ENCODE measurements at places on chromosomes 7 and 10. TPM values are rescaled to one million over a fixed set of nuclear protein-coding genes. Genes with fewer than 3 reads are reported as not detected.

- DNase-seq: no peak
- H3K36me3 ChIP-seq: no peaks in the 10 kb centered on the region
- no peaks in the 10 kb centered on the region for H3K4me1 ChIP-seq
- no peaks in the 10 kb centered on the region for H3K27me3 ChIP-seq
- no peak overlapping the region for H3K4me3 ChIP-seq
Observed at GRCh38 chr7:82818171-82818570, 344.5 kb downstream of the PCLO start.

The SRGN gene
- total RNA-seq: 92.5 TPM

DNA sequence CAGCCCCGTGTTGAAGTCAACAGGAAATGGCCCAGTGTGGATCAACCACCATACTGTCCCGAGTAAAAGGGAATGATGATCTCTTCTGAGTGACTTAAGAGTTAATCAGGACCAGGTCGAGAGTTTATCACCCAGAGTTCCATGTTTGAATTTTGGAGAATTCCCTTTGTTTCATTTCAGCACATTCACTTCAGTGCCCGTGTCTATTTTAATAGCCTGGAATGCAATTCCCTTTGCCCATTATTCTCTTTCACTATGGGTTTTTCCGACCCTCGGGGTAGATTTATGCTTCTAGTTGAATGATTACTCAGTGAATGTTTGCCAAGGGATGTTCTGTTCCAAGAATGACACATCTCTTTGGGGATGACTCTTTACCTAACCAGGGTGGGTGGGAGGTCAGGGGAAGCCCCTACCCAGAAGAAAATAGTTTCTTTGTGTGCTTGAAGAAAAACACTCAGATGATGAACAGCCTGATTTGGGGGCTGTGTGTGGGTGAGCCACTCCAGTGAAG lies 594.9 kb downstream of the INHBA start:
- no peak overlapping the region for H3K4me3 ChIP-seq
- H3K4me1 ChIP-seq: no peaks in the 10 kb centered on the region
- no peaks in the 10 kb centered on the region for H3K27me3 ChIP-seq
- DNase-seq: no peak
- H3K27ac ChIP-seq: no peak overlapping the region

GRCh38 chr7:143479055-143479766 lies 1.5 kb downstream of the TAS2R41 start:
- H3K27me3 ChIP-seq: no peaks in the 10 kb centered on the region
- H3K36me3 ChIP-seq: no peaks in the 10 kb centered on the region

The HYAL4 gene
- not detected for total RNA-seq

DNA sequence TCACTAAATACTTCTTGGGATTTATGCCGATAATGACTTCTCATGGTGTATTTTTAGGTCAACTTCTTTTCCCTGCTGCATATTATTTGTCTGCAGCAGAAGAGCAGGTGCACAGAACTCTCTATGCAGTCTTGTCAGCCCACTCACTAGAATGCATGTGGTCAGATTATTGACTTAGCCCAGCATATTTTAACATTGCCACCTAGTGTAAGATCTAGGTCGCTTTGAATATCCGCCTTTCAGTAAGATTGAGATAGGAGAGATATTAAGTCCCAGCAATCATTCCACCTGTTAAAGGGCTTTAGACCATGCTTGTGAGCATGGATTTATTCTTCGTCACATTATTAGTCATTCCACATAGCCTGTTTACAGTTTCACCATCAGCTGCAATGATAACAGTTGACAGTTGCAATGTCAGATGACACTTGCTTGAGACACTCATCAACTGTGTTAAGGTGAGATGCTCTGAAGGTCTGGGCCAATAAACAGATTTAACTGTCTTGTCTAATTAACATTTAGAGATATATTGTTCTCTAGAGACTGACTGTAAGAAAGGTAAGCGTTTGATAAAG lies 491.7 kb downstream of the ARL4A start:
- H3K27ac ChIP-seq: no peak overlapping the region
- H3K4me3 ChIP-seq: no peak overlapping the region
- H3K36me3 ChIP-seq: no peaks in the 10 kb centered on the region
- H3K4me1 ChIP-seq: no peaks in the 10 kb centered on the region
- H3K27me3 ChIP-seq: no peaks in the 10 kb centered on the region
- no peak for DNase-seq

The ITIH5 gene
- 8.4 TPM for total RNA-seq

The CPA4 gene
- total RNA-seq: not detected

DNA sequence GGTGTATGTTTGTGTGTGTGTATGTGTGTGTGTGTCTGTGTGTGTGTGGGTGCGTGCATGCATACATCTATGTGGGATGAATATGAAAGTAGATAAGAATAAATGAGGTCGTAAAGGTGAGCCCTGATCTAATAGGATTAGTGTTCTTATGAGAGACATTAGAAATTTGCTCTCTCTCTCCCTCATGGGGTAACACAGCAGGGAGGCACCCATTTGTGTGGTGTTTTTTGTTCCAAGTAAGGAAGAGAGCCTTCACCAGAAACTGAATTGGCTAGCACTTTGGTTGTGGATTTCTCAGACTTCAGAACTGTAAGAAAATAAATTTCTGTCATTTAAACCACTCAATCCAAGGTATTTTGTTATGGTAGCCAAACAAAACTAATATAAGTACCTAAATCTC lies 353.7 kb upstream of the CHRM2 start:
- H3K36me3 ChIP-seq: no peaks in the 10 kb centered on the region
- no peak overlapping the region for H3K27ac ChIP-seq
- no peak overlapping the region for H3K4me3 ChIP-seq
- DNase-seq: no peak
- no peaks in the 10 kb centered on the region for H3K4me1 ChIP-seq

The SCIN gene
- 1.6 TPM for total RNA-seq

The SDHAF3 gene
- 10.3 TPM for total RNA-seq

GRCh38 chr7:3980300-3980643 lies 679.2 kb downstream of the SDK1 start:
- H3K4me1 ChIP-seq: no peaks in the 10 kb centered on the region
- H3K36me3 ChIP-seq: no peaks in the 10 kb centered on the region
- H3K27me3 ChIP-seq: no peaks in the 10 kb centered on the region

- H3K4me1 ChIP-seq: no peaks in the 10 kb centered on the region
- no peak for DNase-seq
- H3K4me3 ChIP-seq: no peak overlapping the region
- H3K36me3 ChIP-seq: no peaks in the 10 kb centered on the region
Observed at GRCh38 chr7:105672801-105673200, 91.5 kb upstream of the EFCAB10 start.

DNA sequence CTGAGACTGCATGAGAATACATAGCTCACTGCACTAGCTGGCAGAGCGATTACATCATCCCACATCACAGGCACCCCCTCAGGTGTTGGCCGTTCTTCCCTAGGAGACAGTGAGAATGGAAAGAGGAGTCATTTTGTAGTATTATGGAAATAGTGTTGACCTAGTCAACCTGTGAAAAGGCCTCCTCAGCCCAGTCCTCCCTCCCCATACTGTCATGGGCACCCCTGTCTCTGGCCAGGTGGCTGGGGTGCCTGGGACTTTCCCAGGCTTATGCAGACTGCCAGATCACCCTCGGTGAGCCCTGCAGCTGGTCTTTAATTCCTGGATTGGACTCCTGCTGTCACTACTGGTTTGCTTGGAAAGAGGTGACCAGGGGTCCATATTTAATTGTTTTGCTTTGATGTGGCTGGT lies 4.0 kb downstream of the INPP5A start:
- no peaks in the 10 kb centered on the region for H3K36me3 ChIP-seq
- no peaks in the 10 kb centered on the region for H3K4me1 ChIP-seq
- H3K4me3 ChIP-seq: no peak overlapping the region
- H3K27me3 ChIP-seq: no peaks in the 10 kb centered on the region
- DNase-seq: no peak
- H3K27ac ChIP-seq: no peak overlapping the region

The CAV2 gene
- total RNA-seq: 83.8 TPM

GRCh38 chr10:80861882-80862281 lies 324.2 kb downstream of the SH2D4B start:
- no peaks in the 10 kb centered on the region for H3K27me3 ChIP-seq

The OR9A2 gene
- total RNA-seq: 1.0 TPM

The OR2A5 gene
- not detected for total RNA-seq

The GUSB gene
- 8.2 TPM for total RNA-seq

The MMD2 gene
- not detected for total RNA-seq

DNA sequence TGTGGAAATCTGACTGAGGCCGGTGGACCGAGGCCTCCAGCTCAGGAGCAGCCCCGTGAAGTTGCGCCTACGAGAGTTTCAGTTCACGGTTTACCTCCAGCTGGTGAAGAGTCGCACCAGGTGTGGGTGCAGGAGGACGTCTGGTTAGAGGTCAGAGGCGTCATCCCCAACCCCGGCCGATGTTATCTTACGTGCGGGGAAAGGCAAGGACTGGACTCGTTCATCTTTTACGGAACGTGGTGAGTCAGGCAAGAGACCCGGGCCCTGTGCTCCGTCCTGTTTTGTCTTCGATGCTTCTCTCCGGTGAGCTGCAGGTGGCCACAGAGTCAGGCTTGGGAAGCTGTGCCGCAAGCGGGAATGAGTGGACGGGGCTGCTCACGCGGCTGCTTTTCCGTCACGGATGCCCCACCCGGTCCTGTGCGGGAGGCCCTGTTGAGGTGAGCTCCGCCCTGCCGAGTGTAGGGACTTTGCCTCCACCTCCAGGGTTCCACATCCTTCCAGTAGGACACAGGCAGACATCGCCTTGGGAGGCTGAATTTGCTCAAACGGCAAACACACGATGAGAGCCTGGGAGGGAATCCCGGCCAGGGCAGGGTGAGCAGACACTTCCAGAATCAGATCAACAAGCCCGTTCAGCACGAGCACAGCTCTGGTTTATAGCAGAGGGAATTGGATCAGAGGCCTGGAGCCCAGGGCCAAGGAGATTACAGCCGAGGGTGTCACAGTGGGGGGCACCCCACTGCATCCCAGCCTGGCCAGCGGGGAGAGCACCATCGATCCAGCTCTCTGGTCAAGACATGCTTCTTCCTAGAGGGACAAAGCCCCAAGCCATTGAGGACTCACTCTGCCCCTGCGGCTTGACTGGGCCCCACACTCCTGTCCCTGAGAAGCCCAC lies 50.1 kb upstream of the INPP5A start:
- no peaks in the 10 kb centered on the region for H3K27me3 ChIP-seq
- no peak overlapping the region for H3K4me3 ChIP-seq
- no peak overlapping the region for H3K27ac ChIP-seq
- no peaks in the 10 kb centered on the region for H3K4me1 ChIP-seq

- no peaks in the 10 kb centered on the region for H3K36me3 ChIP-seq
- H3K4me3 ChIP-seq: no peak overlapping the region
- H3K27ac ChIP-seq: no peak overlapping the region
- H3K4me1 ChIP-seq: no peaks in the 10 kb centered on the region
Observed at GRCh38 chr7:101650579-101651081, 21.5 kb upstream of the MYL10 start.

DNA sequence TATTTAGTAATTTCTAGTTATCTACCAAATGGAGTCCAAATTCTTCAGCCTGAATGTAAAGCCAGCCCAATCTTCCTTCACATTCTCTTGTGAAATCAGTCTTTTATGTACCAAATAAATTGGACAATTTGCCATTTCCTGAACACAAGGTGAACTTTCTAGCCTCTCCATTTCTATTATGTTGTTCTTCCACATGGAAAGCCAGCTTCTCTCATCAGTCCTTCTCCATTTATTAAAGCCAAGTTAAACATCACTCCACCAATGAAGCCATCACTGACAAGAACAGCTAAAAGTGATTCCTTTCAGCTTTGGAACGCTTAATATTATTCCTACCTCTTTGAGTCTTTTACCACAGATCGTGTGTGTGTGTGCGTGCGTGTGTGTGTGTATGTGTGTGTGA lies 88.4 kb downstream of the VPS41 start:
- no peak overlapping the region for H3K4me3 ChIP-seq
- no peak overlapping the region for H3K27ac ChIP-seq
- no peak for DNase-seq
- no peaks in the 10 kb centered on the region for H3K27me3 ChIP-seq
- H3K36me3 ChIP-seq: no peaks in the 10 kb centered on the region

DNA sequence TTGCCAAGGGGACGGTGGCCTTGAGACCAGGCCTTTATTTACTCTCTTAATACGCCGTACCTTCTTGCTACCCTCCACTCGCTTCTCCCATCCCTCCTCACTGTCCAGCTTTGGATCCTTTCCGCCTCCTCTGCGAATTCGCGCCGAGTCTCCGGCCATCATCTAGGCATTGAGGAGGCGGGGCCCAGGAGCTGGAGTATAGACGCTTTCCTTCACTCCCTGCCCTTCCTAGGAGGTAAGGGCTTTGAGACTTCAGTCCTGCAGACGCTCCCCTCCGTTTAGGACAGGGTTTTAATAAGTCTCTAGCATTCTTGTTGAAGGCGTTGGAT lies 538 bp downstream of the TFAM start:
- H3K36me3 ChIP-seq: no peaks in the 10 kb centered on the region
- H3K27me3 ChIP-seq: no peaks in the 10 kb centered on the region

DNA sequence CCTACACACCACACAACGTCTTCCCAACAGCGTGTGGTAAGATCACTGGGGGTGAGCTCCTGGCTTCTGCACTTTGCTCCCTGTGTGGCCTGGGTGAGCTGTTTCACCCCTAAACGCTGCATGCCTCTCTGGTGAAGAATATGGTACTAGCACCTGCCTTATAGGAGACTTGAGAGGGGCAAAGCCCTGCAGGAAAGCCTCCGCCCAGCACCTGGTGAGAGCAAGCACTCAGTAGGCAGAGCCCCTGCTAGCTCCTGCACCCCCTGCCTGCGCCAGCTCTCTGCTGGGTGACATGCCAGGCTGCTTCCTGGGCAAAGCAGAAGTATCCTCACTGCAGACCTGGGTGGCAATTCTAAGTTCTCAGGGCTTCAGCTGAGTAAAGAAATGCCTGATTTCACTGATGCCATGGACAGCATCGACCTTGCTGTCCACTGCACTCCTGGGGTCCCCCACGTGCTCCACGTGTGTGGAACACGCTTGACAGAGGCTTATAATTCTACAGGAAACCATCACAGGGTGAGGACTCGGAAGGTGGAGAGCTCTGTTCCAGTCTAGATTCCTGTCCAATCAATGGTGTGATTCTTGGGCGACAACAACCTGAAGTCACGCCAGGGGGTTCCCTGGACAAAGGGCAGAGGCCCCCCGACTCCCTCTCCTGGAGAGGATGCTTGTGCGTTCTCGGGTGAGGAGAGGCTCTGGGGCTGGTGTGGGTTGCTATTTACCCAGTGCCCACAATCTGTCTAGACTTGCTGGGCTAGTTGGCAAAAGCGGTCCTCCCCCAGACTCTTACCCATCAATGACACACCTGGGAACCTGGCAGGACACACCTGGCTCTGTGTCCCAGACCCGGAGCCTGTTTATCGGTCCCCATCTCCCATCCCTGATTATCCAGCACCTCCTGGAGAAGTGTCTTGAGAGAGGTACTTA lies 5.0 kb upstream of the CALML5 start:
- no peak overlapping the region for H3K4me3 ChIP-seq
- DNase-seq: no peak
- no peaks in the 10 kb centered on the region for H3K27me3 ChIP-seq
- H3K36me3 ChIP-seq: no peaks in the 10 kb centered on the region

The ASAH2 gene
- not detected for total RNA-seq

All from uterus (tissue), 4 donors.